ENCODE measurements at places on chromosomes 3 and 15.

DNA sequence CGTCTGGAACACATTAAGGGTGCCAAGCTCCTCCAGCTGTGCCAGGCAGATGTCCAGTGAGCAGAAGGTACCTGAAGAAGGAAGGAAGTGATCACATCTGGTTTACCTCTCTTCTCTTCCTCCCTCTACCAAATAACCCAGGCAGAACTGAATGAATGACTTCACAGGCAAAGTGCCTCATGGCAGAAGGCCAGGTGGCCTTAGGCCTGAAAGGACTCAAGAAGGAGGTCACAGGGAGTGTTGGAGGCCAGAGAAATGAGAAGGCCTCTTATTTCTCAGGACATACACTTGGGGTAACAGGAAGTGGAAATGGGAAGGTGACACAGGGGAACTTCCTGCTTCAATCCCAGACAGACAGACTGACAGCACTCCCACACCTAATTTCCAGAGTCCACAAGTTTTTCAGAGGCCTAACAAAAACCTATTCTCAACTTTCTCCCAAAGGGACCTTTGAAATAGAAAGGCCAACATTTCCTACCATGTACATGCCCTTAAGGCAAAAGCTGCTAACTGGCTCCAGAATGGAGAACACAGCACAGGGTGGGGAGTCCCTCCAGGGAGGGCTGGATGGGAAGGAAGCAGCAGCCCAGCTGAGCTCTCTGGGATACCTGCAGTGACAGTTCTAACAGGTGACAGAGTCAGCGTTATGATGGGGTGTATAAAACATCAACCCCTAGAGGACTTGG lies 17.6 kb upstream of the SIN3A start:
- no peak for DNase-seq

DNA sequence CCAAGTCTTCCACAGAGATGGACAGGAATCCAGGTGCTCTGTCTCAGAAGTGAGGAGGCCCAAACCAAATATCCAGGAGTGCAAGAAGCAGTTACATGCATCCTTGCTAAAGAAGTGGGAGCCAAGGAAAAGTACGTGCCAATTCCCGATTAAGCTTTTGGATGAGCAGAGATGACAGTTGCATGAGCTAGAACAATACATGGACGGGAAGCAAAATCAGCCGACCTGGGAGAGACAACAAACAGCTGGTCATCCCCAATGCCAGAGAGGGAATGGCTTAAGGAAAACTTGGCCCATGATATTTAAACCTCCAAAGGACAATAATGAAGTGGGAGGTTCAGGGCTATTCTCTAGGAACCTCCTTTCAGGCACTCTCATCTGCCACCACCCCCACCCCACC lies 86.0 kb upstream of the ABHD17C start:
- no peak for DNase-seq

DNA sequence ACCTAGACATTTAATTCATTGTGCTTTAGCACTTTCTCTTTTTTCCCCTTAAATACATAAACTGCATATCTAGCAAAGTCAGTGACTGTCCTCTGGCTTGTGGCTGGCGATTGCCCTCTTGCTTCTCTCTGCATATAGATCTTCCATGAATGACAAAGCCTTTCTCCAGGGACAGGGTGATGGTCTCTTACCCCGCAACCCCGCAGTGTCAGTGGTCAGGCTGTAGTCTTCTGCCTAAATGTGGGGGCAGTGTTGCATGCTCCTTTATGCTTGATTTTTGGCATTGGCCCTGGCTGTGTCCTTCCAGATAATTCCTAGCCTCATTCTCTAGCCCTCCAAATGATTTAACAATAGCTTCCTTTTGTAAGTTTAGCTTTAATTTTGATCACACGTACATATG lies 407.8 kb downstream of the GABRB3 start:
- DNase-seq: no peak

- DNase-seq: no peak
Measured at GRCh38 chr3:71172189-71172588, 411.3 kb downstream of the FOXP1 start.

DNA sequence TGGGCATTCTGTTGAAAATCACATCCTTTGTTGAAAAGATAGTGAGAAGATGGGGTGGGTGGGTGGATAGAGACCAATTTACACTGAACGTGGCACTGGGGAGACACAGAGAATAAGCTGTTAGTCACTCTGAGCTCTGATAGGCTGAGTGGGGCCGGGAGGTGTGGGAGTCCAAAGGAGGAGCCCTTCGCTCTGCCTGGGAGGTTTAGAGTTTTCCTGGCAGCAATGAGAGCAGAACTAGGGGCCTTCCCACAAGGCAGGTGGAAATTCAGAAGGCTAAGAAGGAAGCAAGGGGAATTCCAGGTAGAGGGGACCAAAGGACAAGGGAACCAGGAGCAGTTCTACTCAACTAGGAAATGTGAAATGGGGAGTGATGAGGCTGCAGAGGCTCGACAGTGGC lies 272.7 kb downstream of the RPLP1 start:
- no peak for DNase-seq

Data from stimulated activated CD4-positive, alpha-beta T cell treated with anti-CD3 and anti-CD28 coated beads, Interleukin-4, amount 100 ng/mL, for 48 hours (primary cell).